ENCODE measurements at places on chromosomes 7 and 10. TPM values are rescaled to one million over a fixed set of nuclear protein-coding genes. Genes with fewer than 3 reads are reported as not detected.

DNA sequence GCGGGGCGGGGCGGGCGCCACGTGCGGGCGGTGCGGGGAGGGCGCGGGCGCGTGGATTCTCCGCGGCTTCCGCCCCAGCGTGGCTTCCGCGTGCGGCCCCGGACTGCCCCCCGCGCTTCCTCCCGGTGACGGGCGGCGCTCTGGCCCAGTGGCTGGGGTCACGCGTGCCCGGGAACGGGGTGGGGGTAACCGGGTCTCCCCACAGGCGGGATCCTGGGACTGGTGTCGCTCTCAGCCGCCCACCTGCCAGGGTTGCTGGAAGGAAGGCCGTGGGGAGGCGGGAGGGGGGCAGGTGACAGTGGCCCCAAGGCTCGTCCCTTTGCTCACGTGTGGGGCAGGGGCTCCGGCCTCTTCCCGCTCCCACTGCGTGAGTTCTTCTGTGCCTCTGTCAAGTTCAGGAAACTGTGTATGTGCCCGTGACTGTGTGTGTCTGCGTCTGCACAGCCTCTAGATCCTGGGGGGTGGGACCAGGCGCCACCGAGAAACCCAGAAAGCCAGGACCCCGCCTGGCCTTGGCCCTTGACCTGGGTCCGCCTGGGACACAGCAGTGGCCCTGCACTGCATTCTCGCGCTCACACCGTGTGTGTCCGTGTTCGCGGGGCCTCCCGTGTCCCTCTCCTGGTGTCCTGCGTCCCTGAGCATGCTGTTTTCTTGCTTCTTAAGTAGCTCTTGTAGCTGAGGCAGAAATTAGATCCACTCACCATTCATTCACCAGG lies 919 bp downstream of the MAFK start:
- peak; percentile 90 for DNase-seq

- no peak for DNase-seq
Measured at GRCh38 chr7:63065684-63066083, 933.0 kb upstream of the ZNF722 start.

ACHE gene
- total RNA-seq: 2.7 TPM

DNA sequence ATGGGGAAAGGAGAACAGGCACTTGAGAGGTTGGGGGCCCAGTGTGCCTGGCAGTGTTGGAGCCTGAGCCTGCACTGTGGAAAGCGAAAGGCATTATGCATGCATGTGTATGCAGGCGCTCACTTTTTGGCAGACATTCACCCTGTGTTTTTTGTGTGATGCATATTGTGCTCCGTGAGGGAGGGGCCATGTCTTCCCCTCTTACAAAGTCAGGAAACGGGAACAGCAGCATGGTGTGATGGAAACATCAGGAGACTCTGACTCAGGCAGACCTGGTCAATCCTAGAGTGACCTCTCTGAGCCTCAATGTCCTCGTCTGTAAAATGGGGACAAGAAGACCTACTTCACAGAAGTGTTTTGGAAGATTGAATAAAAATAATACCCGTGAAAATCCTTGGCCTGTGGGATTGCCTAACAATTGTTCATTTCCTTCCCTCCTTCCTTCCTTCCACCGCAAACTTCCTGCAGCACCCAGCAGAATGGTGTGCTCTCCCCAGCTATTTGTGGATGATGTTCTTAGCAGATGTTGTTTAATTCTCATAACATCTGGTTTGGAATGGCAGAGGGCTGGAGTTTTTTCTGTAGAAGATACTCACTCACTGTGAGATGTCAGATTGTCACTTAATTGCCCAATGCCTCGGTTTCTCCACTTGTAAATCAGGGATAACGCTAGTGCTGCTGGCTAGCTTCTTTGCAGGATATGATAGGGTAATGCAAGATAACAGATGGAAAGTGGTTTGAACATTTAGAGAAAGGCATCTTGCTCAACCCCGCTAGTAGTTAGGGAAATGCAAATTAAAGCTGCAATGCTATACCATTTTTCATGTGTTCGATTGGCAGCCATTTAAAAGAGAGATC lies 39.8 kb downstream of the CDH23 start:
- peak; percentile 68 for DNase-seq

EVX1 gene
- total RNA-seq: not detected

DNA sequence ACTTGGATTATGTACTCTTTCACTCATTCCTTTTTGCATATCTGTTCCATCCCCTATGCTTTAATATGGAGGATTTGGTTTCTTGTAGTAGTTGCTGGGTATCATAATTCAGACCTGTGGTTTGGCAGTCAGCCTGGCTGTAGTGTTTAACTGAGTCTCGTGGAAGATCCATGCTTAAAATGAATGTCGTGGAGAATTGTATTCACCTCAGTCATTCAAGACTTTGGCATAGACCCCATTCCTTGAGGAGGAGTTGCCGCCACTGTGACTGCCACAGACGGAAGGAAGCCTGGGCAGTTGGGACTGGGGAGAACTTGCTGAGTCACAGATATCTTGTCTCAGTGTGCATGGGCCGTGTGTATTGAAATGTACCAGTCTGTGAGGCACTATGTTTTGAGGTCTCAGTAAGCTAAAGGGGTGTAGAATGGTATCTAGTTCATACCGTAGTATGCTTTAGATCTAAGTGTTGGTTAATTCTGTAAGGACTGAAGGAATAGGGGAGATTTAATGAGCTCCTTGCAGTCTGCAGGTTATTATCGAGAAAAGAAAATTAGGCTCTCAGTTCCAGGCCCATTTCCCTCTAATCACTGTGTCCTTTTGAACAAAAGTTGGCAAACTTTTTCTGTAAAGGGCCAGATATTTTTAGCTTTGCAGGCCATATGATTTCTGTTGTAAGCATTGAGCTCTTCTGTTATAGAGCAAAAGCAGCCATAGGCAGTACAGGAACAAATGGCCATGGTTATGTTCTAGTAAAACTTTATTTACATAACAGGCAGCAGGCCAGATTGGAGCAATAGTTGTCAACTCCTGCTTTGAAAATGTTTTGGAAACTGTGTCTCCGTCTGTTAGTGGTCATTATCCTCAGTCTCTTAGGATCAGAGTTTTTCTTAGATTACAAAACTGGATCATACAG lies 76.8 kb downstream of the TPST1 start:
- no peak for DNase-seq

RNF133 gene
- not detected for total RNA-seq

GRCh38 chr7:90236721-90237289 lies 8.2 kb upstream of the CFAP69 start:
- no peak for DNase-seq

GRCh38 chr7:123126171-123126570 lies 73.6 kb downstream of the SLC13A1 start:
- no peak for DNase-seq

- DNase-seq: no peak
Measured at GRCh38 chr7:14888962-14889361, 13.6 kb downstream of the DGKB start.

GRCh38 chr7:141301544-141301943 lies 227.7 kb downstream of the TMEM178B start:
- DNase-seq: no peak

GRCh38 chr10:13922586-13922985 lies 335.8 kb downstream of the PRPF18 start:
- no peak for DNase-seq

GRCh38 chr10:28492116-28492920 lies 40.6 kb upstream of the WAC start:
- DNase-seq: no peak

DNA sequence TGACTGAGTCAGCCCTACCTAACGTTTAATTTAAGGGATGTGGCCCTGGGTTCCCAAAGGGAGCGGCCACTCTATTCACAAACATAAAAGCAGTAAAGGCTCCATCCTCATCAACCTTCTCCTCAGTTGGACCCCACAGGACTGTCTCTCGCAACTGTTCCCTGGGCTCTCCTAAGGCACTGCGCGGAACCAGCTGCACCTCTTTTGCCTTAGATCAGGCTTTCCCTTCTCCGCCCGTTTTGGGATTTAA lies 689 bp upstream of the GTPBP4 start:
- no peak for DNase-seq

NEURL1 gene
- not detected for total RNA-seq

DNA sequence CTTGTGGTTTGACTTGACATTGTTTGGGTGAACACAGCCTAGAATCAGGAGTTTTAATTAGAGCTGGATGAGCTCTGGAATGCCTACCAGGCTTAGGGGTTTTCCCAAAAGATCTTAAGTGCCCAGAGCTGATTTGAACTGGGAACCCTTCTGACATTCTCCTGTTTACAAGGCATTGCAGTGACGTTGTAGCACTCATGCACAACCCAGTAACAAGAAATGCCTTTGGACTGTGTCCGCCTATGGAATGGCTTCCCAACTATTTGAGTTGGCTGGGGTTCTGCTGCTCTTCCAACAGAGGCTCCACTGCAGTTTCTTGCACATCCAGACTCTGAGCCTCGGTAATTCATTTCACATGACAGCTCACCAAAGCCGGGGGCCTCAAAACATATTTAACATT lies 76.7 kb upstream of the MKX start:
- DNase-seq: no peak

Measured in lower leg skin (tissue), 4 donors.